Memory B cell (primary cell): ENCODE measurements at places on chromosomes 1 and 21.

GRCh38 chr21:45072738-45073300, 1.6 kb upstream of the ADARB1 start:
- H3K4me3 ChIP-seq, result no peak overlapping the region
- no peak overlapping the region for H3K27ac ChIP-seq
- no peak for DNase-seq
- H3K4me1 ChIP-seq, result peaks cover 17% of the 10 kb centered on the region
- H3K36me3 ChIP-seq, result no peaks in the 10 kb centered on the region

DNA sequence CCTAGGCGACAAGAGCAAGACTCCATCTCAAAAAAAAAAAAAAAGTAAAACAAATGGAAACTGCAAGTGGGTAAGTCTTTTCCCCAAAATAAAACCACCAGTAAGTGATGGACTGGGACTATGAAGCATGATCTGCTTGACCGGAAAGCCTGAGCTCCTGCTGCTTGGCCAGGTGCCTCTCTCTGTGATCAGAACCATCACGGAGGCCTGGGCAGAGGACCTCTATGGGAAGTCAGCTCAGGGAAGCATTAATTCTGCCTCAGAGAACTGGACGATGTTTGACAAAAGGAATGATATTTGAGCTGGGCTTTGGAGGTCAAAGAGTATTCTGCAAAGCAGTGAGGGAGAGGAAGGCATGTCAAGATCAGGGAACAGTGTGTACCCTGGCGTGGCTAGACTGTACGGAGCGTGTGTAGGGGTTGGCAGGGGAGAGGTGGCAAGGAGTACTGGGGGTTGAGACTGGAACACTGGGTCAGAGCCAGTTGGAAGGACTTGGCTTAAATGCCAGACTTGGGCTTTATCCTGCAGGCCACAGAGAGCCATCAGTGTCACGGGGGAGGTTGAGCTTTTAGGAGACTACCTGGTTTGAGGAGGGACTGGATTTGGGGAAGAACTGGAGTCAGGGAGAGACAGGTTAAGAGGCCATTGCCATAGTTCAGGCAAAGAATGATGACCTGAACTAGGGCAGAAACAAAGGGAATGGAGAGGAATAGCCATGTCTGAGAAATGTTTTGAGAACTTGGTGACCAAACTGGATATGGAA, 16.4 kb downstream of the ATP1A2 start:
- peaks cover 27% of the 10 kb centered on the region for H3K27me3 ChIP-seq
- no peak overlapping the region for H3K27ac ChIP-seq
- no peak overlapping the region for H3K4me3 ChIP-seq
- H3K4me1 ChIP-seq, result no peaks in the 10 kb centered on the region

DNA sequence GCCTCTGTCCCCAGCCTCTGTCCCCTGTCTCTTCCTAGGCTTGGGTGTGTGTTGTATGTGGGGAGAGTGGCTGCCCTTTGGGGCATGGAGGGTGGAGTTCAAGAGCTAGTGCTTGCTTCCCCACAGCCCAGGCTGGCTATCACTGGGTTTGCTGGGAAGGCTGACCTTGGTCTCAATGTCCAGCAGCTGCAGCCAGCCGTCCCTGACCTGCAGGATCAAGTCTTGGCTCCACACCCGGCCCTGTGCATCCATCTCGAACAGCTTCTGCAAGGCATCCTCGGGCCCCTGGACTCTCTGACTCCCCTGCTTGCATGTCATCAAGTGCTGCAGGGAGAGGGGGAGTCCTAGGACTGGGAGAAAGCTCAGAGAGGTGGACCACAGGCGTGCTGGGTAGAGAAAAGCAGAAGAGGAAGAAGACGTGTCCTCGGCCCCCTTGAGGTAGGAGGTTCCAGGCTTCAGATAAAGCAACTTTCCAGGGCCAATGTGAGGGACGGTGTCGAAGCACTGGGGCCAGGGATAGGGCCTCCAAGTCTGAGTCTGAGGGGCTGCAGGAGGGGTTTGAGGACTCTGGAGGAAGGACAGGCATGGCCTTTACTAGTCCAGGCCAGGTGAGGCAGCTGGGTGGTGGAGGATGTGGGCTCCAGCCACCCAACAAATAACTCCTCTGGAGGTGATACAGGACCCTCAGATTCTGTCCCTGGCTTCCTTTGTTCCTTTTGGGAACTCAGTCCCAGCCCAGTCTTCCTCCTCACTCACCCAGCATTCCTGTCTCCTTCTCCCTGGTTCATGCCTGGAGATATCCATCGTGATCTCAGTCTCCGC, 4.0 kb downstream of the EPS8L3 start:
- no peaks in the 10 kb centered on the region for H3K4me1 ChIP-seq
- no peak for DNase-seq
- no peaks in the 10 kb centered on the region for H3K36me3 ChIP-seq
- H3K4me3 ChIP-seq, result no peak overlapping the region
- H3K27me3 ChIP-seq, result peaks cover 8% of the 10 kb centered on the region

GRCh38 chr1:108055387-108055786, 90.4 kb upstream of the VAV3 start:
- H3K4me3 ChIP-seq, result no peak overlapping the region
- no peak for DNase-seq
- no peaks in the 10 kb centered on the region for H3K27me3 ChIP-seq

DNA sequence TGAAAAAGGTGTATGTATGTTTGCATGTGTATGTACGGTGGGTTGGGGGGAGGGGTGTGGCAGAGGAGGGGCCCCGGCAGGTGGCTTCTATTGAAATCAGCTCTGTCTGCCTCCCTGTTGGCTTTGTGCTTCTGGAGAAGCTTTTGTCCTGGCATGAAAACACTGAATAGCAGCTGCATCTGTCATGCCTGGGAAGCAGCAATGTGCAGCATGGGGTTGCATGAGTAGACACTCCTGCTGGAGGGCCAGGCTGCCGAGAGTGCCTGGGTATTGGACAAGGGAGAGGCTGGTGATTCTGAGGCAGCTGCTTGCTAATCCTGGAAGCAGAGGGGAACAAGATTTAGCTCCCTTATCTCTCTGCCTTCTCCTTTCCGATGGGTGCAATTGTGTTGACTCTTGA, 20.5 kb downstream of the MAPKAPK2 start:
- no peak for DNase-seq
- no peaks in the 10 kb centered on the region for H3K27me3 ChIP-seq
- H3K4me3 ChIP-seq, result no peak overlapping the region

- no peak overlapping the region for H3K27ac ChIP-seq
- no peak overlapping the region for H3K4me3 ChIP-seq
- H3K36me3 ChIP-seq, result peaks cover 27% of the 10 kb centered on the region
Observed at GRCh38 chr21:15781986-15782385, 52.2 kb downstream of the USP25 start.

- peaks cover 53% of the 10 kb centered on the region for H3K4me1 ChIP-seq
- peaks cover 18% of the 10 kb centered on the region for H3K36me3 ChIP-seq
- no peak for DNase-seq
Observed at GRCh38 chr21:15754640-15755039, 24.9 kb downstream of the USP25 start.

DNA sequence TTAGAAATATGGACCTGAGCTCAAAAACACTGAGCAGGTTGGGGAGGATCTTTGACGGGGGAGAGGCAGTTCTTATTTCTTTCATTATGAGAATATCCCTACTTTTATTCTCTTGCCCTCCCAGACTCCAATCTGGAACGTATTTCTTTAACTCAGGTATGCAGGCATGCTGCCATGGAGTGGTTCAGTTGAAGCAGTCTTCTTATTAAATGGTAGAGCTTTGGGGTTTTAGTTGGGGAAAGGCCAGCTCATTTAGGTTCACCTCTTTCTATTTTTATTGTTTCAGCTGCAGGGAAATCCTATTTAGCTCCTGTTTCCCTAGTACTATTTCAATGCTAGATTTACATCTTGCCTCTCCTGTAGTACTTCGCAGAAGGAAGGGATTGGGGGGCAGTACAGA, 198.9 kb downstream of the TTLL7 start:
- no peak overlapping the region for H3K4me3 ChIP-seq
- H3K27ac ChIP-seq, result no peak overlapping the region
- no peaks in the 10 kb centered on the region for H3K4me1 ChIP-seq
- peaks cover 3% of the 10 kb centered on the region for H3K27me3 ChIP-seq
- H3K36me3 ChIP-seq, result peaks cover 2% of the 10 kb centered on the region

- DNase-seq, result peak; percentile 25
- H3K4me1 ChIP-seq, result peaks cover 2% of the 10 kb centered on the region
- H3K4me3 ChIP-seq, result no peak overlapping the region
- H3K27ac ChIP-seq, result no peak overlapping the region
- H3K27me3 ChIP-seq, result no peaks in the 10 kb centered on the region
Observed at GRCh38 chr1:107750364-107750959, 214.5 kb downstream of the VAV3 start.

GRCh38 chr21:45818276-45818903, 163.2 kb upstream of the COL6A1 start:
- peak overlapping the region; percentile 15 for H3K27ac ChIP-seq
- H3K4me1 ChIP-seq, result peaks cover 4% of the 10 kb centered on the region
- peaks cover 11% of the 10 kb centered on the region for H3K27me3 ChIP-seq
- no peak overlapping the region for H3K4me3 ChIP-seq

GRCh38 chr1:21490774-21491487, 18.3 kb upstream of the ALPL start:
- peaks cover 2% of the 10 kb centered on the region for H3K36me3 ChIP-seq
- H3K27me3 ChIP-seq, result peaks cover 5% of the 10 kb centered on the region
- H3K4me3 ChIP-seq, result no peak overlapping the region

GRCh38 chr1:223129229-223129901, 13.7 kb downstream of the TLR5 start:
- DNase-seq, result peak; percentile 77
- H3K27me3 ChIP-seq, result peaks cover 20% of the 10 kb centered on the region
- H3K27ac ChIP-seq, result no peak overlapping the region
- peak overlapping the region; percentile 68 for H3K4me3 ChIP-seq
- H3K4me1 ChIP-seq, result peaks cover 16% of the 10 kb centered on the region

DNA sequence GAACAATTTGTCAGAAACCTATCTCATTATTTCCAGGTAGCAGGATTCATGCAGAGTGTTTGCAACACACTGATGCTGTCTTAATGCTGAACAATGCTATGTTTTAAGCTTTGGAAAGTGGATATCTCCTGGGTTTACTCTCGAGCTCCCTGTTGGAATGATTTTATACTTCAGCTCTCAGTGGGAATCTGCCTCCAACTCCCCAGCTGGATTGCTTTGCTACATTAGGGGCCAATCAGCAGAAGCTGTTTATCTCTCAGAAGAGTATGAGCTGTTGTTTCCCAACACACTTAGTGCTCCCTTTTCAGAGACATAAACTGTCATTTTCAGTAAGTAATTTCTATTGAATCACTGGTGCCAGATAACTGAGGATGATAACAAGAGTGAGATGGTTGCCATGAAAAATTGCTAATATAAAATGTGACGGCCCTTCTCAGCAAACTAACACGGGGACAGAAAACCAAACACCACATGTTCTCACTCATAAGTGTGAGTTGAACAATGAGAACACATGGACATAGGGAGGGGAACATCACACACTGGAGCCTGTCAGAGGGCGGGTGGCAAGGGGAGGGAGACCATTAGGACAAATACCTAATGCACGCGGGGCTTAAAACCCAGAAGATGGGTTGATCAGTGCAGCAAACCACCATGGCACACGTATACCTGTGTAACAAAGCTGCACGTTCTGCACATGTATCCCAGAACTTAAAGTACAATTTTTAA, 265.9 kb upstream of the RUNX1 start:
- no peaks in the 10 kb centered on the region for H3K36me3 ChIP-seq
- H3K4me1 ChIP-seq, result peaks cover 7% of the 10 kb centered on the region
- H3K27ac ChIP-seq, result no peak overlapping the region
- DNase-seq, result no peak
- H3K4me3 ChIP-seq, result no peak overlapping the region

GRCh38 chr1:110085671-110086070, 15.2 kb upstream of the ALX3 start:
- H3K27me3 ChIP-seq, result peaks cover 31% of the 10 kb centered on the region
- H3K36me3 ChIP-seq, result no peaks in the 10 kb centered on the region
- no peak overlapping the region for H3K4me3 ChIP-seq
- H3K4me1 ChIP-seq, result peaks cover 10% of the 10 kb centered on the region

GRCh38 chr1:160168609-160169369, 17.4 kb downstream of the ATP1A4 start:
- no peak overlapping the region for H3K27ac ChIP-seq
- no peak for DNase-seq
- no peak overlapping the region for H3K4me3 ChIP-seq

DNA sequence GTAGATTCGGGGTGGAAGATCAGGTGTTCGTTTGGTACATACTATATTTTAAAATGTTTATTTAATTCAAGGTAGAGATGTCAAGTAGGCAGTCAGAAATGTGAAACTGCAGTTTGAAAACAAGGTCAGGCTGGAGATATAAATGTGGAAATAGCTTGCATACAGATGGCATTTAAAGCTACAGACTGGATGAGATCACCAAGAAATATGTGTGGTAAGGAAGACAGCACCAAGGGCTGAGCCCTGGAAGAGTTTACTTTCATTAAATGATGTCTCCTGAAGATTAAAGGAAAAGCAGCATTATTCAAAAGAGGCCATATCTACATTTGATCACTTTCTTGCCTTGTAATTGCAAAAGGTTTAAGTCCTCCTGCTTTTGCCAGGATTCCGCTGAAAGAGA, 271.3 kb downstream of the PTBP2 start:
- no peaks in the 10 kb centered on the region for H3K36me3 ChIP-seq
- no peaks in the 10 kb centered on the region for H3K4me1 ChIP-seq
- H3K27me3 ChIP-seq, result peaks cover 5% of the 10 kb centered on the region
- no peak for DNase-seq

- H3K36me3 ChIP-seq, result peaks cover 20% of the 10 kb centered on the region
- DNase-seq, result no peak
Observed at GRCh38 chr1:221699577-221699976, 42.3 kb downstream of the DUSP10 start.

DNA sequence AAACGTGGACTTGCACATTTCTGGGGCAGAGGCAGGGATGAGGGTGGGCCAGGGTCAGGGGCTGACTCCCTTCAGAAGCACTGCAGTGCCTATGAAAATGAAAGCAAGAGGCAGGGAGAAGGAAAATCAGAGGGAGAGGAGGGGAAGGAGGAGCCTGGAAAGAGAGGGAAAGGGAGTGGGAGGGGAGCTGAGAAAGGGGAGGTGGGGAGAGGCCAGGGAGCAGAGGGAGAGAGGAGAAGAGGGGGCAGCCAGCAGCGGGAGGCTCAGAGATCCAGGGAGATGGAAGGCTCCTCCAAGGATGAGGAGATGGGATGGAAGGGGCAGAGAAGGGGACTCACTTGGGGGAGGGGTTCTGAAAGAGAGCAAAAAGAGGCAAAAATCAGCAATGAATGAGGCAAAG, 96.3 kb upstream of the KLHDC7A start:
- peaks cover 6% of the 10 kb centered on the region for H3K4me1 ChIP-seq
- no peak for DNase-seq
- H3K27me3 ChIP-seq, result peaks cover 23% of the 10 kb centered on the region
- no peaks in the 10 kb centered on the region for H3K36me3 ChIP-seq
- no peak overlapping the region for H3K27ac ChIP-seq
- H3K4me3 ChIP-seq, result no peak overlapping the region

GRCh38 chr1:229124116-229124515, 146.8 kb upstream of the RAB4A start:
- H3K4me1 ChIP-seq, result peaks cover 7% of the 10 kb centered on the region
- H3K27ac ChIP-seq, result no peak overlapping the region
- DNase-seq, result no peak
- H3K36me3 ChIP-seq, result peaks cover 2% of the 10 kb centered on the region

GRCh38 chr1:72483846-72484357, 201.6 kb upstream of the NEGR1 start:
- no peak for DNase-seq
- no peak overlapping the region for H3K4me3 ChIP-seq
- H3K36me3 ChIP-seq, result no peaks in the 10 kb centered on the region
